ENCODE measurements at places on chromosomes 3 and 15. TPM values are rescaled to one million over a fixed set of nuclear protein-coding genes. Genes with fewer than 3 reads are reported as not detected.

The SPESP1 gene
- total RNA-seq = 2.0 TPM

The CFAP91 gene
- not detected for total RNA-seq

The SLC26A6 gene
- 52.7 TPM for total RNA-seq

The TMEM108 gene
- 0.11 TPM for total RNA-seq

The ADAMTSL3 gene
- not detected for total RNA-seq

The SLC6A1 gene
- total RNA-seq = not detected

The TMPRSS7 gene
- total RNA-seq = 0.11 TPM

The KIAA1143 gene
- 23.1 TPM for total RNA-seq

The COL6A5 gene
- total RNA-seq = not detected
